CD4-positive, alpha-beta T cell treated with Interleukin-6 for 4 hours (primary cell): ENCODE measurements at places on chromosomes 1 and 21.
A peak's percentile ranks its signal among the peaks of the same experiment; 100 is the strongest.

DNA sequence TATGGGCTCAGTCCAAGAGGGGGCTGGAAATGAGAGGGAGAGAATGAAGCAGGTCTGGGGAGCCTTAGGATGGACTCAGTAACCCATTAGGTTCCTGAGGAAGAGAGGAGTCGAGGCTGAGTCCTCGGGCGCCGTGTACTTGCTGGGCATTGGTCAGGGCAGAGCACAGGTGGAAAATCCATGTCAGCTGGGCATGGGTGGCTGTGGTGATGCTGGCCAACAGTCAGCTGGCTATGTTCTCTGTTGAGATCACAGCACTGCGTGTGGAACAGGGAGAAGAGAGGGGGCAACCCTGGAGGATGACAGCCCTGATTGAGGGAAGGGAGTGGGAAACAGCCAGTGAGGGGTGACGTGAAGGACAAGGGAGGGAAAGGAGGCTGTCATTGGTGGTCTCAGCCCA lies 43.1 kb upstream of the CLSTN1 start:
- no peak for DNase-seq

GRCh38 chr1:233246965-233247364 lies 48.6 kb downstream of the PCNX2 start:
- DNase-seq, result no peak

DNA sequence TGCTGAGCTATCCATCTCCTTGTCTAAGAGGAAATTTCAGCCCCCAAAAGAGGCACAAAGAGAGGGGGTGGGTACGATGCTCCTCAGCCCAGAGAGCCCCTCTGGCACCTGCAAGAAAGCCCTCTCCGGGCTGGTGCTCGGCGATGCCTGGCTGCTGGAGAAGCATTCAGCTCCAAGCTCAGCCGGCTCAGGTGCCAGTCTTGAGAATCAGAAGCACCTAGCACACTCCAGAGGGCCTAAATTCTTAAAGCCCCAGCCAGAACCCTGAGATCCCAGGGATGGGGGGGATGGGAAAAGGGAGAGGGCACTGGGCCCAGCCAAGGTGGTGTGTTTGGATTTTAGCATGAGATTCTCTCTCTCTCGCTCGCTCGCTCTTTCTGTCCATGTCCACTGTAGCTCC lies 2.9 kb downstream of the GRIK3 start:
- no peak for DNase-seq

GRCh38 chr1:7052701-7053100 lies 267.4 kb downstream of the CAMTA1 start:
- no peak for DNase-seq

GRCh38 chr1:12136916-12137610 lies 29.7 kb upstream of the TNFRSF1B start:
- no peak for DNase-seq

DNA sequence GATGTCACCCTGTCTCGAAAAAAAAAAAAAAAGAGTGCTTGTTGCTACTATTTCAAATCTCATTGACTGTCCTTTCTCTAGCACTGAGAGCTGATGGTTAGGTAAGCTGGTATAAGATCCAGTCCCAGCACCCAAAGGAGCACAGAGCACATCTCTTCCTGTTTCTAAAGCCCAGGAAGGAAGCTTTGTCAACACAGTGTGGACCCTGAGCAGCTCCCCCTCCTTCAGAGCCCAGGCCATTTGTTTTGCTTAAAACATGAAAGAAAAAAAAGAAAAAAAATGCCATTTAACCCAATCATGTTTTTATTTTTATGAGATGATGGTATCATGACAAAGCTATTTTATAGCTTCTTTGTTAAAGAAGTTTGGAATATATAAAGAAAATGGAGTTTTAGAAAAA lies 184.1 kb upstream of the DUSP10 start:
- no peak for DNase-seq

- DNase-seq, result no peak
Observed at GRCh38 chr1:75745276-75745675, 20.8 kb downstream of the ACADM start.

DNA sequence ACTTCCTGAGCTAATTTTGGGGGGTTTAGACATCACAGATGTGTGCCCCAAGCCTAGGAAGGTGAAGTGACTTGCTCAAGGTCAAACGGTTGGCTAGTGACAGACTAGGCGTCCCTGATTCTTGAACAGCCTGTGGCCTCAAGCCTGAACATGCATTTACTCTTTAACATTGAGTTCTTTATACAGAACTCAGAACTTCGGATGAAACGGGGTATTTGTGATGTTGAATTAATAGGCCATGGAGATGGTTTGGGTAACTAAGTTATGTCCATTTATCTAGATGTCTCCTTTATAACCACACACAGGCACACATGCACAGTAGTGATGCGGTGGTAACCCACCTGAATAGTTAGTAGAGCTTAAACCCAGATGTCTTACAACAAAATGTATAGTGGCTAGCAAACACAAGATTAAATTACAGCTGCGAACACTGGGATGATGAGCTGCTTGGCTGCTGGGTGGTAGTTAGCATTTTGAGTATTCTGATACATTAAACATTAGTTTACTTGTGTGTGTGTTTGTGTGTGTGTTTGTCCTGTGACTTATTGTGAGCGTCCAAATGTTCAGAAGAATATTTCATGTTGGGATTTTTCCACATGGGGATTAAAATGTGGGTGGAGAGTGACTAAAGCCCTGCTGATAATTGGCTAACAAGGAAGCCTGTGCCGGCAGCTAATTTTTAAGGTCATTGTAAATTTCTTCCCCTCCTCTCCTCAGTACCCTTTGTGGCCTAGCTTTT lies 2.3 kb downstream of the ATP1A1 start:
- DNase-seq, result peak; percentile 20

GRCh38 chr1:30915491-30916230 lies 7.1 kb upstream of the SDC3 start:
- DNase-seq, result no peak

DNA sequence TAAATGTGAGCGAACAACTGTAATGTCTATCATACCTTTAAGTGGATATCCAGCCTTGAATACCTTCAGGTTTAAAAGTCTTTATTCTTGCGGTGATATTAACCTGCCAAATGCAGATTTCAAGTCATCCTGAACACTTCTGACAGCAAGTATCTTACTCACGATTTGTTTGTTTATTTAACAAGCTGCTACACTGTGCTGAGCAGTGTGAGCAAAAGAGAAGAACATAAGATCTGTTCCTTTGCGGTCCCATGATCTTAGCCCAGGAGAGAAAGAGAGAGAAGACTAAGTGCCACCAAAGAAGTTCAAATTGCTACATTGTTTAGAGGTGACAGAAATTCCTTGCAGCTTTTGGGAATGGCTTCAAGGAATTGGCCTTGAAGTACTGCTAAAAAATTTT lies 9.5 kb upstream of the IL24 start:
- DNase-seq, result no peak

- DNase-seq, result peak; percentile 25
Observed at GRCh38 chr1:67052741-67053534, 1.0 kb downstream of the SLC35D1 start.

DNA sequence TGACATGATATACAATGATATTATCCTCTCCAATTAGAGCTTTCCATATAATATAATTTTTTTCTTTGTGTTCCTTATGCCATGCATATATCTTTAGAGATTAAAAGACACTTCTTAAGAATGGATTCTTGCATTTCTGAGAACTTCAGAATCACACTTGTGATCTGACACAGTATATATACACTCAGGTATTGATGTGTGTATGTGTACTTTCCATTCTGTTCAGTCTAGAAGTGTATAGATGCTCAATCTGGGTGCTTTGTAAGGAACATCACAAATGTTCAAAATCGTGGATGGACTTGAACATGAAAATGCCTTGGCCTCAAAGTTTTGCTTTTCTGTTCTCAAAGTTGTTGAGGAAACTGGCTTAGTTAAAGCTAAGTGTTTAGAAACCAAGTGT lies 102.7 kb downstream of the FGGY start:
- no peak for DNase-seq

DNA sequence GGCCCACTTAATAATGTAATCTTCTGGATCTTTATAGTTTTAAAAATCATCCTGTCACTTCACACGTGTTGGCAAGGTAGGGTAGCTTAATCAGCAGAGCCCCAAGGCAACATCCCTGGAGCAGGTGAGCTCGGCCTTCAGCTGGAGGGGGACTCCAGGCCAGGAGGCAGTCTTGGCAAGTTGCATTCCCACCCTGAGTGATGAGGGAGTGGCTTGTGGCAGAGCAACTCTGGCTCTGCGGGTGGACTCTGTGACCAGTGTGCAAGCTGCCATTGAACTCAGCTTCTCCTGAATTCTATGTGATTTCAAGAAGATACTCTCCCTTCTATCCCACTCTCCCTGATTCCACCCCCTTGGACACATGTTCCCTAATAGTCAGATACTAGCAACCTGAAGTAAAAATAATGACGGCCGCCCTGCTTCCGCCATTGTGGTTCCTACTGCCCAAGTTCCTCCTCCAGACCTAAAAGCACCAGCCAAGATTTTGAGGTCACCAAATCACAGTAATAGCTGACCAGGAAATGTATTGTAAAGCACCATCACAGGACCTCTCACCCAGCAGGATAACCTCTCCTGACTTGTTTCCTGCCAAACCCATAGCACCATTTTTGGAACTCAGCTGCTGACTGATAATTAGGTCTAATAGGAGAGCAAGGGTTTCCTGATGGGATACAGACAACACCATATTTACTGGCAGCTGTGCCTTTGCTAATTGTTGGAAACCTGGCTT lies 11.5 kb upstream of the LYST start:
- no peak for DNase-seq

DNA sequence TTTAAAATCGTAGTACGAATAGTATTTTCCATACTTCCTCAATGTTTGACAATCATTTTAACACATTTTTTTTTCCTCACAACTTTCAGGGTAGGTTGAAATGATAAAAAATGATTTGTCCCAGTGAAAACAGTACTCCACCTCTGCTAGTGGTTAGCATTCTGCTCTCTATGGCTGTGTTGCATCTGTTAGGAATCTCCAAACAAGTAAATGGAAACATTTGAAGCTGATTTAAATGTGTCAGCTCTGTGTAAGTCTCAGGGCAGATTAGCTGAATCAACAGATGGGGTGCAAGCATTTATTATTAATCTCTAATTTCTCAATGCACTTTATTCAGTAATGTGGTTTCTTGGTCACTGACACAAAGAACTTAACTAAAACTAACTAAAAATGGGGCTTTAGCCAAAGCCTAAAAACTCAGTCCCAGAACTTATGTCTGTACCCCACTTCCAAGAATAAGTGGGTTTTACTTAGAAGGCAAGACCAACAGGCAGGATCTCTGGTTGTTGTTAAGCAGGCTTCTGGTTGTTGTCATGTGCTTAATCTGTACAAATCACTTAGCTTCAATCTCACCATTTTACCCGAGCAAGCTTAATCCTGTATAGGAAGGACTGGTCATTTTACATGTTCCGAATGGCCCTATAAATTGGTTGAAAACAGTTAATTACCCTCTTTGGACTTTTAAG lies 67.8 kb downstream of the PRRX1 start:
- no peak for DNase-seq

DNA sequence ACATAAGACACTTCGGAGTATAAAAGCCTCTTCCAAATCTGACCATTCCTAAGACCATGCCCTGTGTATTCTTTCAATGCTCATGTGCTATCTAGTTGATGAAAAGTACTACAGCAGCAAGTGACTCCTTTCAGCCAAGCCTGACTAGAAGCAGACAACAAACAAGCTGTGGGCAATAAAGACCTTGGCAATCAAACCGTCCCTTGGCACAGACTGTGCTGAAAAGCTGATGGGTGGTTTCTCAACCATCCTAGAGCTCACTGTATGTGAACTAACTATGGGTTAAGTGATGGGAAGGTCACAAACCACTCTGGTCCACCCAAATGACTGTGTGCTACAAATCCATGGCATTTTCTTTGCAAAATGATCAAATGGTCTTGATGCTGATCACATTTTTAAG lies 94.0 kb downstream of the KIAA0319L start:
- DNase-seq, result no peak

GRCh38 chr1:56850922-56851321 lies 3.7 kb upstream of the C8A start:
- DNase-seq, result no peak

DNA sequence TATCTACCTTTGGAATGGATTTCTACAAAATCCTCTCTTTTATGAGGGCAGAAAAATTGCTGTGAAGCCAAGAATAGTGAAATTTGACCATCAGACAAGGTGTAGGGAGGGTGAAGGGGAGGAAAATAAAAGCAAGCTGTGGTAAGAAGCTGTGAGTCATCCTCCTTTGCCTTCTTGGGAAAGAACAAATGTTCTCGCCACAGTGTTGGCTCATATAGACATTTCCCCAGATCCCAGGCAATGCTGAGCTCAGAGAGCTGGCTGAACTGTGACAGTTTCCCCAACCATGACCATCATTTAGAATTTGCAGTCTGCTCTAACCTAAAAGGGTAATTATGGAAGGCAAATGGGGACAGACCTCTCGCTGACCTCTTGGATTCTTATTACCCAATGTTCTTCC lies 235.4 kb downstream of the PBX1 start:
- no peak for DNase-seq

GRCh38 chr1:153790966-153791647 lies 15.9 kb downstream of the SLC27A3 start:
- no peak for DNase-seq

GRCh38 chr21:45892156-45892915 lies 89.2 kb upstream of the COL6A1 start:
- peak; percentile 26 for DNase-seq

- no peak for DNase-seq
Observed at GRCh38 chr1:151963288-151963687, 30.4 kb downstream of the S100A10 start.

GRCh38 chr1:32390904-32391870 lies 3.1 kb downstream of the BSDC1 start:
- DNase-seq, result no peak

GRCh38 chr21:39968010-39968409 lies 100.8 kb downstream of the PCP4 start:
- DNase-seq, result no peak

- DNase-seq, result no peak
Observed at GRCh38 chr1:160168609-160169369, 17.4 kb downstream of the ATP1A4 start.

GRCh38 chr21:44286716-44287632 lies 1.3 kb downstream of the AIRE start:
- DNase-seq, result no peak

GRCh38 chr1:227758366-227758765 lies 23.1 kb downstream of the SNAP47 start:
- no peak for DNase-seq

GRCh38 chr1:63935143-63935542 lies 161.3 kb downstream of the ROR1 start:
- no peak for DNase-seq

- DNase-seq, result no peak
Observed at GRCh38 chr1:233485385-233485784, 128.5 kb upstream of the KCNK1 start.
